ENCODE measurements at places on chromosomes 6 and 20.

DNA sequence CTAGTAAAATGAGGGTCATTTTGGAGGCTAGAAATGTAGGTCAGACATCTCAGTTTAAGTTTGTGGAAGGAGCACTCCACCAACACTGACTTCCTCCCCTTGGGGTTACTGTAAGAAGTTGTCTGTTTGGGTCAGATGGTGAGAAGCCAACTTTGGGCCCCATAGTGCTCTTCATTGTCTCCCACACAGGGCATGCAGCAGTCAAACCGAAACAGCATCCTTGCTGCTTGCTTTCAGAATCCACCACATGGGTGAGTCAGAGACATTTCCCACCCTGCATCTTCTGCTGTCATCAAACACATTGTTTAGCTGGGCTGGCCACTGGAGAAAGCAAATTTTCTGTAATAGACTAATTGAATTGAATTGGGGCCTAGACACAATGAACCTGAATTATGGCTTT, 16.8 kb downstream of the IL17F start:
- no peak for DNase-seq

- DNase-seq: no peak
These were observed 172.8 kb downstream of the KLHL32 start for GRCh38 chr6:97097068-97098047.

- DNase-seq: no peak
These were observed 67.1 kb downstream of the ESF1 start for GRCh38 chr20:13717631-13718044.

- DNase-seq: no peak
These were observed 79.4 kb upstream of the SLC4A11 start for GRCh38 chr20:3318226-3318884.

DNA sequence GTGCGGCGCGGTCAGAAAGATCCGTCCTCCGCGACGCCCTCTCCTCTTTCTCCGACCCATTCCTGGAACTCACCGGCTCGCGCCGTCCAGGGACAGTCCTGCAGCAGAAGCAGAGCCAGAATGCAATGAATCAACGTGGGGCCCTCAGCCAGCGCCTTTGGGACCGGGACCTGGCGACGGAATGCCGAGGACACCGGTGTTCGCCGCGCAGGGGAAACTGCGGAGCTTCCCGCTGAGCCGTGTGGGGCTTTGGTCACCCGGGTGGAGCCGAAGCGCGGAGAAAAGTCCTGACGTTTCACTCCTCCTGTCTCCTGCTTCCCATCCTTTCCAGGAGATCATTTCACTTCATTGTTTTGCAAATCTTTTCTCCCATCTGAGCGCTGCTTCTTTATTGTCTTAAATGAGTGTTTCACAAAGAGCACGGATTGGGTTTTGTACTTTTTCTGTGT, 26.5 kb downstream of the ULBP1 start:
- DNase-seq: no peak

DNA sequence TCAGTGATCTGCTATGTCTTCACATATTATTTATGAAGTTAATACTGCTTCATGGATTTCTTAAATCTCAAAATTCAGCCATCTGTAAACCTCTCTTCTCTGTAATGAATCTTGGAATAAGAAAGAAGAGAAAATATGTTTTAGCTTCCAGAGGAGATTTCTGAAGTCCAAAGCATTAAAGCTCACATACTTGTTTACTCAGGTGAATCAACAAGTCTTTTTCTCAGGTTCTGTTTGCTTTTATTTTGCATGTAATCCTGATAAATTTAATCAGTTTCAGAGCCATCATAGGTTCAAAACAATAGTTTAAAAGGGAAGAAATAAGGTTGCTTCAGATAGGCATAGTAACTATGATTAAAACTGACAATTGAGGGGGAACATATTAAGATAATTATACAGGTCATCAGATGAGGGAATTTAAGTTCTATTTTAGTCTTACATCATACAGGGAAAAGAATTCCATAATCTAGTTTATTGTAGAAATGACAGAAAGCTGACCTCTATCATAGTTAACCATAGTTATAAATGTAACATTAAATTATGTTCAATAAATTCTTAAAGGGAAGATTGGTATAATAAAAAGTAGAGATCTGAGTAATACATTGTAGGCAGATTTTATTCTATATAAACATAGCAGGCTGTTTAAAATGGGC, 716.2 kb downstream of the EYS start:
- DNase-seq: no peak

DNA sequence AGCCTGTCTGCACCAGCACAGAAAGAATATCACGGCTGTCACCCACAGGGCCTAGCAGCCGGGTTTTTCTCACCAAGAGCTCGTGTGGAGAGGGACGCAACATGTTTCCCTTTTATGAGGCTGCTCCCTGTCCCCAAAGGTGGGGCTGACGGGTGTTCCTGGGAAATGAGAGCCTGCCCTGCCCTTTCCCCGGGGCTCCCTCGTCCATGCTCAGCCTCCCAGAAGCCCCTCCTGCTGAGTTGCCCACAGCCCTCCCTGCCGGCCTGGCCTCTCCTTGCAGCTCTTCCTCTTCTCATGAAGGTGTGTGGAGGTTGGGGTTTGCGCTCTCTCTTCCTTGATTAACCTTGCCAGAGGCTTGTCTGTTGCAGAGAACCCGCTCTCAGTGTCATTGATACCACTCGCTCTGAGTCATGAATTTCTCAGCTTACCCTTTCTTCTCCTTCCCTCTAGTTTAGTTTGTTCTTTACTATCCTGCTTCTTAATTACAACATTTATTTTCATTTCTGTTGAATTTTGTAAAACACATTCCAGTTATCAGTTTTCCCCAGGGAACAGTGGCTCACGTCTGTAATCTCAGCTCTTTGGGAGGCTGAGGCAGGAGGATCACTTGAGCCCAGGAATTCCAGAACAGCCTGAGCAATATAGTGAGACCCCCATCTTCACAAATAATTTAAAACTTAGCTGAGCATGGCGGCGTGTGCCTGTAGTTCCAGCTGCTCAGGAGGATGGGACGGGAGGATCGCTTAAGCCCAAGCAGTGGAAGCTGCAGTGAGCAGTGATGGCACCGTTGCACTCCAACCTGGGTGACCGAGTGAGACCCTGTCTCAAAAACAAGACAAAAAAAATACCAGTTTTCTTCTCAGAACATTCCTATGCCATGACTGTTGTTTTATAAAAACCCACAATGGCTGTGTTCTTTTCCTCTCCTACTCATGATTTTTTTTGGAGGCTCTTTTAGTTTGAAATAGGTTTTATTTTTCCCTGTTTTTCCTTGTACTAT, 103.8 kb downstream of the TMEM242 start:
- DNase-seq: no peak

- no peak for DNase-seq
These were observed 19.8 kb downstream of the SYNDIG1 start for GRCh38 chr20:24489193-24489592.

- no peak for DNase-seq
These were observed 97.0 kb downstream of the SLC22A3 start for GRCh38 chr6:160445130-160445529.

DNA sequence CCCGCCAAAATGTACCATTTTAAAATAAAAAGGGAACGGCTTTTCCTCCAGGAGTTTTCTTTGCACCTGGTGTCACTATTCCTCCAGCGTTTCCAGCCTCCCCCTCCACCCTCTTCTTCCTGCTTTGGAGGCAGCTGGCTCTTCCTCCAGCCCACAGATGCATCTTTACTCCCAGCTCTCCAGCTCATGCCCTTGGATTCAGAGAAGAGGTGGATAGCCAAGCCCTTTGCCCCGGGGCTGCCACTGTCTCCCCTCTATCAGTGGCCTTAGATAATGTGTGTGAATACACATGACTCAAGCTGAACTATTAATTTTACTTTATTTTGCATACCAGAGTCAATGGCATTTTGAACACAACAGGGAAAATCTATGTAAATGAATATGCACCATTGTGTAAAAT, 15.3 kb upstream of the CDH4 start:
- no peak for DNase-seq

- DNase-seq: no peak
These were observed 268.3 kb upstream of the FAM83B start for GRCh38 chr6:54578261-54578660.

GRCh38 chr6:113875470-113875869, 18.3 kb downstream of the MARCKS start:
- DNase-seq: no peak

- no peak for DNase-seq
These were observed 39.8 kb downstream of the SNX5 start for GRCh38 chr20:17928633-17929311.
